ENCODE measurements at places on chromosomes 11 and 22.

DNA sequence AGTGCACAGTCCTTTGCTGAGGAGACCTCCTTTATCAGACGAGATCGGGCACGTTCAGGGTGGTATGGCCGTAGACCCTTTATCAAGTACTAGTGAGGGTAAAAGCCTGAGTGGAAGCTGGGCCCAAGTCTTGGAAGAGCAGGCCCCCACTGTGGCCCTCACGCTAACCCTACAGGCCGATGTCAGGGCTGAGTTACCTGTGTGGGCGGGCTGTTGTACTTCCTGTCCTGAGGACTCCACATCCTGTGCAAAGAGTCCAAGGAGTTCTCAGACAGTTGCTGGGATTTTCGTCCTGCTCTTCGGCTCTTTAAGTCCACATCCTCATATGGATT lies 34.9 kb downstream of the RPL27A start:
- no peak for DNase-seq

- no peak for DNase-seq
These were observed 189.8 kb downstream of the KIRREL3 start for GRCh38 chr11:126810776-126811175.

- no peak for DNase-seq
These were observed 48.9 kb downstream of the RELT start for GRCh38 chr11:73425108-73425507.

- DNase-seq = no peak
These were observed 21.6 kb downstream of the RTN4R start for GRCh38 chr22:20246368-20247009.

GRCh38 chr22:45503816-45504372 lies 1.2 kb downstream of the FBLN1 start:
- no peak for DNase-seq

GRCh38 chr11:16154715-16155396 lies 201.5 kb downstream of the SOX6 start:
- DNase-seq = no peak

DNA sequence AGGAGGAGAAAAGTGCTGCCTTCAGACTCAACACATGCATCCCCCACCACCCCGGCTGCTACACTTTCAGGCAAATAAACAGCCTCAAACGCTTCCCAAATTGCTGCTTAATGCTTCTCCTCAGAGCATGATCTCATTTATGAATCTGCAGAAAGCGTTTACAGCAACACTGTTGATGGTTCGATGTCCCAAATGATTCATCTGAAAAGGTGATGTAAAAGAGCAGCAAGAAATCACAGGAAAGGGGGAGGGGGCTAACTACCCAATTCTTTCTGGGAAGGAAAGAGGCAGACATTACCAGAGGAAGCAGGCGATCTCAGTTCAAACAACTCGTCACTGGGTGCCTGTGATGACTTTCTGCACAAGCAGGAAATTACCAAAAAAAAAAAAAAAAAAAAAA lies 119.6 kb downstream of the TENM4 start:
- DNase-seq = no peak
